DMS 273 treated with DMSO at 0.1 percent for 48 hours (cell line): ENCODE measurements at places on chromosomes 2 and 18.

DNA sequence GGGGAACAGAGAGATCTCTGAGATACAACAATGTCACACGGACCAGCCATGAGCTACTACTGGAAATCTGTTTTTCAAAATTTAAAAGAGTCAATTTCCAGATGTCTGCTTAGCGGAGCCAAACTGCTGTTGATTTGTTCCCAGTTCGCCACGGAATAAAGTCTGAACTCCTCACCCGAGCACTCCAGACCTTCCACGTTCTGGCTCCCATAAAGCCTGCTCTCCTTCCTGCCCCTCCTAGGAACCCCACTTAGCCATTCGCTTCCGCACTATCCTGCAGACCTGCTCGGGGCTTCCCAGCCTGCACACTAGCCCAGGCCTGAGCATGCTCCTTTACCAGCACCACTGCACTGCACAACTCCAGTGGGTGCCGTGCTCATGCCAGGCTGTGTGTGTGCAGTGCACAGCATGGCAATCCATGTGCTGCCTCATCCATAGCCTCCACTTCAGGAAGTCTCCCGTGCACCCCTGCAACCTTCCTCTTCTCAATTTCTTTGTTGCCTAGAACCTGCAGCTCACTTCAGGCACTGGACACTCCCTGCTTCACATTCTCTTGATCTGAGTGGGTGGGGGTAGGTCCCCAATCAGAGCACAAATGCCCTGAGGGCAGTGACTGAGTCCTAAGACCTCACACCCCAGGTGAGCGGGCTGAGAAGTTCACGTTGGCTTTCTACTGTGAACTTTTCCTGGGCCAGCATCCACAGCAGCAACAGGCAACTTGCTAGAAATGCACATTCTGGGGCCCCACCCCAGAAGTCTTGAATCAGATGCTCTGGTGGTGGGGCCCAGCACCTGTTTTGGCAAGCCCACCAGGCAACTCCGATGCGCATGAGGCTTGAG is 53.7 kb downstream of the ZBTB7C start:
- no peak for DNase-seq

DNA sequence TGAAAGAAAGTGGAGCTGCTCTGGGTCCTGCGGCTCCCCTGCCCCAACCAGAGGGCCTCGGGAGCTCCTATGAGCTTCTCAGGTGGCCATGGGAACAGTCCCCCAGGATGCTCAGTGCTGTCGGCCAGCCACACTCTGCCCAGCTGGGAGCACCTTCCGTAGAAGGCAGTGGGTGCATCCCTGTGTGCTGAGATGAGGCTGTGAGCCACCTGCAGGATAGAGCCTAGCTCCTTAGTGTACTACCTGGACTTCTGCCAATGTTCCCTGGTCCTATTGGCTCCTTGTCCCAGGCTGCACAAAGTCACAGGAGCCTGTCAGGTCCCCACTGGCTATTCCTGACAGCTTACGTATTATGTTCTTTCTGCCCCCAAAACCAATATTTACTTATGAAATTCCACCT is 16.1 kb downstream of the PRELID3A start:
- DNase-seq, result no peak

DNA sequence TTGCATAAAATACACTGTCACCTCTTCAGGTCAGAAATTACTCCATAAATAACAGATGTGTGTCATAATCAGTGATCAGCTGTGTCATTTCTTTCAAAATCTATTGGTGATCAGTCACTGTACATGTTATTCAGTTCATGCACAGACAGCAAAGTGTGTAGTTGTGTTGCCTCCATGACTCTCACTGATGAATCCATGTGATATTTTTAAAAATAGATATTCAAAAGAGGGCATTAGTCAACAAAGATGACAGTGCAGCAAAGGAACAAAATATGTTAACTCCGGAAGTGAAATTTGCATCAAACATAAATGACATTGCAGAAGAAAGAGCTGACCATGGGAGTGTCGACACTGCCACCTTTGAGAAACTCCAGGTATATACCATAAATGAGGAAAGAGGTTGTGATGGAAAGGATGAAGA is 17.1 kb upstream of the MCM6 start:
- DNase-seq, result no peak

GRCh38 chr2:101560780-101561315 is 85.9 kb upstream of the RFX8 start:
- no peak for DNase-seq

GRCh38 chr2:85908506-85908905 is 19.7 kb upstream of the ST3GAL5 start:
- DNase-seq, result no peak

- no peak for DNase-seq
These were observed 116.3 kb downstream of the ZNF532 start for GRCh38 chr18:58980991-58981390.

DNA sequence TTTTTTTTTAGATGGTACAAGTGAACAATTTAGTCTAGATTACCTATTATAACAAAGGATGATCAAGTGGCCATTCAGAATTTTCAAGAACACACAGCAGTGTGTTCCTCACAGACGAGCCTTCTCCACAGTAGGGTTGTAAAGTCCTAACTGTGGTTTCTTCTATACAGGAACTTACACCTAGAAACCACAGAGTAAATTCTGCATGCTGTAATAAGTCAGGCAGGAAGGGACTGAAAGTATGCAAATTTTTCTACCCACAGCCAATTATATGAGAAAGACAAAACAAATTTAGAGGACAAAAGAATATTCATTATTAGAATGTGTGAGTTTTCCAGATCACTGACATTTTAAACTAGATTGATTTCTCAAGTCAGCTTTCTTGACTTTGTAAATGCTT is 99.5 kb downstream of the RBMS1 start:
- DNase-seq, result no peak

- no peak for DNase-seq
These were observed 13.4 kb downstream of the CNOT9 start for GRCh38 chr2:218582076-218582475.

- DNase-seq, result no peak
These were observed 55.8 kb upstream of the REV1 start for GRCh38 chr2:99545604-99546003.

- DNase-seq, result no peak
These were observed 44.0 kb upstream of the PDCL3 start for GRCh38 chr2:100518801-100519200.

DNA sequence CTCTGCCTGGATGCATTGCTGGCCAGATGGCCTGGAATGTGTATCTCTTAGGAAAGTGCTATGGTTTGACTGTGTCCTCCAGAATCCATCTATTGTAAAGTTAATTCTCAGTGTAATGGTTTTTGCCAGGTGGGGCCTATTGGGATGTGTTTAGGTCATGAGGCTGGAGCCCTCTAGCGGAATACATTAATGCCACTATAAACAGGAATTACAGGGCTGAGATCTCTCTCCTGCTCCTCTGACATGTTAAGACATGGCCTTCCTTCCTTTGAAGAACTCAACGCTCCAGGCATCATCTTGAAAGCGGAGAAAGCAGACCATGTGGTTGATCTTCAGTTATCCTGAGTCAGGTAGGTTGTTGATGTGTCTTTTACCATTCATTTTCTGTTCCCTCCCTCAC is 276.4 kb downstream of the RPIA start:
- DNase-seq, result no peak

- no peak for DNase-seq
These were observed 289.9 kb upstream of the RBMS1 start for GRCh38 chr2:160783474-160783873.

DNA sequence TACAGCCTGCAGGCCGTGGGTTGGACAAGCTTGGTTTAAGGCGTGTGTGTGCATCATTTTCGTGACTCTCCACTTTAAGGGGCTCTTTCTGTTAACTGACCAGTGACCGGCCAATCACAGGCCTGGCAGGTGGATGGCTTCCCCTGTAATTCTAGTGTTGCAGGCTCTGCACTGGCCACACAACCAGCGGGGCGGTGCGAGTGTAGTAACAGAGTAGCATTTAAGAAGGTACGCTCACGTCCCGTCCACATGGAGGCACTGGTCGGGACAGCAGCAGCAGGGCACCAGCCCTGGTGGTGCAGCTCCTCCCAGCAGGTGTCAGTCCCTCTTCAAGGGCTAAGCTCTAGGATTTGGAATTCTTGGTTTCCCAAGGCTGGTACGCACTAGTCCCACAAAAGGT is 8.0 kb upstream of the ANO7 start:
- no peak for DNase-seq

DNA sequence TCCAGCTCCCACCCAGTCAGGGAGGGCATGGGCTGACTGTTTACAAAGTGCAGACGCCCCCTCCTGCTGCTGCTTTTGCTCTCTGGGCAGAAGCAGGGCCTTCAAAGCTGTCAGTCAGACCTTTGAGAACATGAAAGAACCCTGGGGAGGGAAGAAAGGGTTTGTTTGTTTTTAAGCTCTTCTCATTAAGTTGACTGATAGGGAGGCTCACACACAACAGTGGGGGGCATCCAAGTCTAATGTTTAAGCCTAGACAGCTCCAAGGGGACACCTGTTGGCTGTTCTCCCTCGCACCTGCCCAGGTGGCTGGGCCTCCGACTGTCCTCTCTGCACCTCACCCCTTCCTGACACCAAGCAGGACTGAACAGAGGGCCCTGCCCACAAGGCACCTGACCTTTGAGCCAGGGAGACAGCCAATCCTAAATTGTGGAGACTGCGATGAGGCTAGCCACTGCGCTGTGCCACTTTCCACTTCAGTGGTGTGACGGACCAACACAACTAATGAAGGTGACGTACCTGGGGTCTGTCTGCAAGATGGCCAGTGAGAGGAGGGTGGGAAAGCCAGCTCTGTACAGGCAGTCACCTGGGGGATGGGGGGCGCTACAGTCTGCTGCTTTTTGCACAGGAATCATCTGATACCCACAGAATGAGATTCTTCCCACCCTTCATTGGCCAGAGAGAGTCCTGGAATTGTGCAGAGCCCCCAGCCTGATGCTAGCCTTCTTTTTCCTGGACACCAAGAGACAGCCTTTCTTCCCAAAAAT is 16.3 kb downstream of the ST6GAL2 start:
- DNase-seq, result no peak

DNA sequence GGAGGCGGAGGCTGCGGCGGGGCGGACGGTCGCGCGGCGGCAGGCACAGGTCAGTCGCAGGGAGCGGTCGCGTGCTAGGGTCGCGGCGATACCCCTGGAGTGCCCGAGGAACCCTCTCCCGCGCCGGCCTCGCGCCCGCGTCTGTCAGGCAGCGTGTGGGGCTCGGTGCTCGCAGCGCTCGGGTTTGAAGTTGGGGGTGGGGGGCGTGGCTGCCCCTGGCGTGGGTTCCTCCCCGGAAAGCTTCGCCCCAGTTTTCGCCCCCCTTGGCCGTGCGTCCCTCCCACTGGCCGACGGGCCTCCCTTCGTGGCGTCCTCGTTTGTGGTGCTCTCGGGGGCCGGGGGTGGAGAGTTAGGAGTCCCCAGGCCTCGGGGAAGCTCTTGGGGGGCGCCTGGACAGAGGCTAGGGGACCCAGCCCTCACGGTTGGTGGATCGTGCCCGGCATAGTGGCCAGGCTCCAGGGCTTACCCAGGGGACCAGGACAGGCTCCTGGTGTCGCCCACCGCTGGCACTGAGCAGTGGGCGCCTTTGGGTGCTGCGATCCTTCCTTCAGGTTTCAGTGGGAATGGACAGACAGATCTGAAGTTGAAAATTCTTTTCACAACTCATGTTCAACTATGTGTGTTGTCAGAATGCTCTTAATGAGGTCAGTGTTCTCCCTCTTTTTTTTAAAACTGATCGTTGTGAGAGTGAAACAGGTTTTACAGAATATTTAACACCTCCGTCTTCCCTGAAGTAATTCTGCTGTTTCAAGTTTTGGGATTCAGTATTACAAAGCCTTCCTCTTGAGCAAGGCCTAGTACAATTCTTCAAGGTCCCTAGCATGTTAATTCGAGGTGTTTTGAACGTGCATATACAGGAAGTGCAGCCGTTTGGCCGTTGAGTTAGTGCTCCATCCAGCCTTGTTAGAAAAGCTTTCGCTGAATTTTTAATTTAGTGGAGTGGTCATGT is 604 bp downstream of the RALBP1 start:
- DNase-seq, result no peak

- DNase-seq, result no peak
These were observed 83.1 kb downstream of the CRACDL start for GRCh38 chr2:98852932-98853331.

- DNase-seq, result no peak
These were observed 740.4 kb upstream of the CELF4 start for GRCh38 chr18:38305961-38306360.

GRCh38 chr2:186349508-186349907 is 136.6 kb upstream of the ZC3H15 start:
- no peak for DNase-seq

DNA sequence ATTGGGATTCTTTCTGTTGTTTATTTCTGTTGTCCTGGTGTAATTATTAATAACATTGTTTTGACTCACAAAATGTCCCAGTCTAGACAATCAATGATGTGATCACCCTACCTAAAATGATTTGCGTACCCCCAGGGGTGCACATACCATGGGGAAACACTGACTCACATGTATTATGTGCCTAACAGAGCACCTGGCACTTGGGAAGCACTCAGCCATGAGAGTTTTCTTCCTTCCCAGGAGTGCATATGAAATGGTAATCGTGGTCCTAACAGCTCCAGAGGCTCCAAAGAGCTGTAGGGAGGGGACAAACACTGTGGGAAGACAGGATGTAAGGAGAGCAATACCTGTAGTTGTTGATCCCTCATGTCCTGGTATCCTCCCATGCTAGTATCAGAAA is 187.8 kb upstream of the ERBB4 start:
- no peak for DNase-seq
